ENCODE measurements at places on chromosomes 12 and 14. TPM values are rescaled to one million over a fixed set of nuclear protein-coding genes. Genes with fewer than 3 reads are reported as not detected.

Gene NPFF
- total RNA-seq = not detected

Gene PSMA6
- total RNA-seq = 156 TPM

Gene TAS2R50
- total RNA-seq = 3.3 TPM

Gene SUDS3
- total RNA-seq = 42.2 TPM

Gene ANAPC7
- 66.6 TPM for total RNA-seq

Gene RPGRIP1
- 0.35 TPM for total RNA-seq

- peaks cover 17% of the 10 kb centered on the region for H3K4me1 ChIP-seq
- no peak for DNase-seq
- peaks cover 88% of the 10 kb centered on the region for H3K27me3 ChIP-seq
Observed at GRCh38 chr14:77143071-77143470, 1.5 kb upstream of the ZDHHC22 start.

DNA sequence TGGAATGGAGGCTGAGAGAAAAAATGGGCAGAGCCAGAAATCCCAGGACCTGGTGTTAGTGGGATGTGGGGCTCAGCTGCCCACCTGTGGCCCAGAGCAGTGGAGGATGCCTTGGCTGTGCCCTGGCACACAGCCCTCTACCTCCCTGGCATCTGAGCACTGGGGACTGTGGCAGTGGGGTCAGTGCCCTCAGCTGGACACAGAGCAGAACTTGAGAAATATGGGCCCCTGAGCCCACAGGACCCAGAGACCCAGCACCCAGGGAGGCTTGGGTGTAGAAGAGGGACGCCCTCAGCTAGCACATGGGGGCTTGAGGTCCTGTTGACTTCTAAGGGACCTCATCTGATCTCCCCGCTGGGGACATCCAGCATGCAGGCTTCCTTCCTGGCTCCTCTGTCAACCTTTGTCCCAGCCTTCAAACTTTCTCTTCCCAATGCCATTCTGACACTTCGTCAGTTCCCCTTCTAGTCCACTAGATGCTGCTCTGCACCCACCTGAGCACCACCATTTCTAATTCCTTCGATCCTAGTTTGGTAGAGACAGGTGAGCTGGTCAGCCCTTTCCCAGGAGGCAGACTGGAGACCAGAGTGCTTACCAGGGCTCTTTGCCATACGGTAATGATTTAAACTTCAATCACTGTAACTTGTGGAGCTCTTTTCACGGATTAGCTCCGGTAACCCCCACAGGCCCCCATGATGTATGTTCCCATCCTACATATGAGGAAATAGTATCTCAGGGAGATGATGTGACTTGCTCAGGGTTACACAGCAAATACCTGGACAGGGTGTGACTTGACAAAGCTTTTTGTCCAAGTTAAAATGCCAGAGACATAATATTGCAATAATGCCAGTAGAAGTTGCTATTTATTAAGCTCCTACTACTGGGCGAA lies 143.7 kb downstream of the ASCL4 start:
- H3K4me1 ChIP-seq = no peaks in the 10 kb centered on the region
- H3K27me3 ChIP-seq = peaks cover 72% of the 10 kb centered on the region
- H3K4me3 ChIP-seq = no peak overlapping the region
- H3K27ac ChIP-seq = no peak overlapping the region
- no peak for DNase-seq

DNA sequence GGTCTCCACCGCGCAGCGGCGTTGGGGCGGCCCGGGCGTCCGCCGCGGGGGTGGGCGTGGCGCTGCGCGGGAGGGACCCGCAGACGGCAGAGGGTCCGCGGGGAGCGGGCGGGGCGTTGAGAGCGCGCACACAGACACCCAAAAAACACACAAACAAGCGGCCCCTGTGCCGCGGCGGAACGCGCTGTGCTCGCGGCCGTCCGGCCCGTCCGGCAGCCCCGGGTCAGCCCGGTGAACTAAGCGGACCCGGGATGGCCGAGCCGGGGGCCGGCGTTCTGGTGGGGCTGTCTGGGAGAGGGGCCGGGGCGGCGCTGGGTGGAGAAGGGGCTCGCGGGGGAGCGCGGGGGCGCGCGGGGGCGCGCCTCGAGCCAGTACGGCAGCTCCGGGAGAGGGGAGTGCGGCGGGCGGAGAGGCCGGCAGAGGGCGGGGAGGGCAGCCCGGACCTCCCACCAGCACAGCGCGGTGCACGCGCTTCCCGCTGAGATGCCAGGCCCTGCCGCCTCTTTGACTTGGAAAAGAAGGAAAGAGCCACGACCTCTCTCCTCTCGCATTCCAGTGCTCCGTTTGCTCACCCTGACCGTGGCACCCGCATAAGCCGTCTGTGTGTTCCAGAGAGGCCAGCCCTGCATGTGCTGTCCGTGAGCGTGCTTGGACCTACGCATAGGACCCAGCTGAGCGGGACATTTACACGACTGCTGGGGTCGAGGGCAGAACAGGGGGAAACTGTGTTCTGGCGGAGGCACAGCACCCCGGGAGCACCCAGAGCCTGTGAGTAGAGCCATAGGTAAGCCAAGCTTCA lies 10.3 kb downstream of the SLC6A12 start:
- H3K27me3 ChIP-seq = peaks cover 85% of the 10 kb centered on the region
- H3K4me3 ChIP-seq = peak overlapping the region; percentile 63
- peaks cover 7% of the 10 kb centered on the region for H3K4me1 ChIP-seq
- H3K36me3 ChIP-seq = no peaks in the 10 kb centered on the region
- no peak overlapping the region for H3K27ac ChIP-seq
- no peak for DNase-seq

- DNase-seq = no peak
- H3K27me3 ChIP-seq = no peaks in the 10 kb centered on the region
- no peak overlapping the region for H3K4me3 ChIP-seq
- H3K36me3 ChIP-seq = peaks cover 10% of the 10 kb centered on the region
- H3K27ac ChIP-seq = no peak overlapping the region
Observed at GRCh38 chr12:53378724-53379388, 1.1 kb upstream of the SP1 start.

GRCh38 chr12:92533280-92533890 lies 169.4 kb upstream of the PLEKHG7 start:
- H3K4me1 ChIP-seq = peaks cover 16% of the 10 kb centered on the region
- H3K27me3 ChIP-seq = no peaks in the 10 kb centered on the region
- peak overlapping the region; percentile 32 for H3K27ac ChIP-seq
- DNase-seq = no peak
- no peak overlapping the region for H3K4me3 ChIP-seq
- H3K36me3 ChIP-seq = no peaks in the 10 kb centered on the region

DNA sequence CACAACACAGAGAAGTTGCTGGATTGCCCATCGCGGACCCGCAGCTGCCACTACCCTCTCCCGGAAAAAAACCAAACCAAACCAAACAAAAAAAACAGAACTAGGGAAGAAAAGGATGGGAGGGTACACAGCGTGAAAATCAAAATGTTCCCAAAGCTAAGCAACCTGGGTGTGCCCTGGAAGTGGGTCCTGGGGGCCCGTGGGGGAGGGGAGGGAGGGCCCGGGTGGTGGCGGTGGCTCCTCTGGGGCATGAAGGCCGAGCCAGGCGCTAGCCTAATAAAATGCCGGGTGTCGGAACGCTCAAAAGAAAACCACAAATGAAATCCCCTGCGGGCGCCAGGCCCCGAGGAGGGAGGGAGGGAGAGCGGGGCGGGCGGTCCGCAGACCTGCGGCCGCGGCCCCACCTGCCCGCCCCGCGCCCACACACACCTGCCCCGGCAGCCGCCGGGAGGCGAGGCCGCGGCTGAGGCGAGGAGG lies 787 bp downstream of the HECTD4 start:
- DNase-seq = peak; percentile 57
- no peaks in the 10 kb centered on the region for H3K27me3 ChIP-seq
- H3K36me3 ChIP-seq = no peaks in the 10 kb centered on the region

DNA sequence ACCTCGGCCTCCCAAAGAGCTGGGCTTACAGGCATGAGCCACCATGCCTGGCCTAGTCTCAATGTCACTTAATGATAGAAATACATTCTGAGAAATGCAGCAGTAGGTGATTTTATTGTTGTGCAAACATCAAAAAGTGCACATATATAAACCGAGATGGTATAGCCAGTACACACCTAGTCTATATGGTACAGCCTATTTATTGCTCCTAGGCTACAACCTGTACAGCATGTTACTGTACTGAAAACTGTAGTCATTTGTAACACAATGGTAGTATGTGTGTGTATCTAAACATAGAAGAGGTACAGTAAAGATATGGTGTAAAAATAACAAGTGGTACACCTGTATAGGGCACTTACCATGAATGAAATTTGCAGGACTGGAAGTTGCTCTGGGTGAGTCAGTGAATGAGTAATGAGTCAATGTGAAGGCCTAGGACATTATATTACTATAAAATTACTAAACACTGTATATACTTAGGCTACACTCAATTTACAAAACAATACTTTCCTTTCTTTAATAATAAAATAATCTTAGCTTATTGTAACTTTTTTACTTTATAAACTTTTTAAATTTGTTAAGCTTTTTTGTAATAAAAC lies 166.7 kb upstream of the SYT1 start:
- H3K36me3 ChIP-seq = no peaks in the 10 kb centered on the region
- H3K4me1 ChIP-seq = no peaks in the 10 kb centered on the region
- DNase-seq = no peak
- H3K27ac ChIP-seq = no peak overlapping the region
- no peaks in the 10 kb centered on the region for H3K27me3 ChIP-seq
- no peak overlapping the region for H3K4me3 ChIP-seq

DNA sequence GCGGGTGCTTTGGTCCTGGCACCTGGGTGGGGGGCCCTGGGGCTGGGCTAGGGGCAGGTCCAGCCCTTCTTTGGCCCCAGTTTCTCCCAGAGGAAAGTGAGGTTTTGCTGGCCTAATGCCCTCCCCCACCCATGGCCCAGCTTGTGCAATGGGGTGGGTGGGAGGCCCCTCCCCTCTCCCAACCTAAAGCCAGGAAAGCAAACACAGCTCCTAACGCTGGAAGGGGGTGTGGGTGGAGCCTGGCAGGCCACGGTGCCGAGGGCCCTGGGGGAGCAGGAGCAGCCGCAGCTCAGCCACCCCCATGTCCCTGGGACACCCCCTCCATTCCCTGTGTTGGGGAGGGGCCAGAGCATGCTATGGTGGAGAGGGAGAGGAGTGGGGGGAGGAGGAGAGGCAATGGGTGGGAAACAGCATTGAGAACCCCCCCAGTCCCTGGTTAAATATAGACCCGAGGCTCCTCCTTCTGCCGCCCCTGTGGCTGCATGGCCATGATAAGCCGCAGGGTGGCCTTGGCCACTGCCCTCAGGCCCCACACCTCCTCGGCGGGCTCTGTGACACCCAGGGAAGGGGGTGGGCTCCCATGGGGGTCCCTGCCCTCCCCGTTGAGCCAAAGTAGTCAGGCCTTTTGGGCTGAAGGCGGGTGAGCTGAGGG lies 4.7 kb downstream of the EXOC3L4 start:
- no peaks in the 10 kb centered on the region for H3K36me3 ChIP-seq
- no peak for DNase-seq
- peaks cover 8% of the 10 kb centered on the region for H3K27me3 ChIP-seq
- no peak overlapping the region for H3K4me3 ChIP-seq
- no peak overlapping the region for H3K27ac ChIP-seq

DNA sequence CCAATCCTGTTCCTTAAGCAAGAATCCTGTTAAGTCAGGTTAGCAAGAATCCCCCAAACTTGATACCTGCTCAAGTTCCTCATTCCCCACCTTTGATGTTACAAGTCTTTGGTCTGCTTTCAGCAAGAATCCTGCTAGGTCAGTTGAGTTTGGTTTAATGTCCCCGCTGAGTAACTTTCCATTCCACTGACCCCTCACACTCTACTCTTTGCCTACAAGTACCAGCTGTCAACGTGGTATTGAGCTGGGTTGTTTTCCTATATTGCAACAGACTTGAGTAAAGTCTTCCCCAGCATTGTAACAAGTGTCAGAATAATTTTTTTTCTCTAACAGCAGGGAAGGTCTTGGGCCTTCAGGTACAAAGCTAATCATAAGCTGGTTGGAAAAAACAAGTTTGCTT lies 6.3 kb downstream of the PPM1H start:
- no peaks in the 10 kb centered on the region for H3K36me3 ChIP-seq
- no peak overlapping the region for H3K4me3 ChIP-seq
- peaks cover 36% of the 10 kb centered on the region for H3K27me3 ChIP-seq
- peaks cover 26% of the 10 kb centered on the region for H3K4me1 ChIP-seq
- no peak for DNase-seq
- no peak overlapping the region for H3K27ac ChIP-seq

DNA sequence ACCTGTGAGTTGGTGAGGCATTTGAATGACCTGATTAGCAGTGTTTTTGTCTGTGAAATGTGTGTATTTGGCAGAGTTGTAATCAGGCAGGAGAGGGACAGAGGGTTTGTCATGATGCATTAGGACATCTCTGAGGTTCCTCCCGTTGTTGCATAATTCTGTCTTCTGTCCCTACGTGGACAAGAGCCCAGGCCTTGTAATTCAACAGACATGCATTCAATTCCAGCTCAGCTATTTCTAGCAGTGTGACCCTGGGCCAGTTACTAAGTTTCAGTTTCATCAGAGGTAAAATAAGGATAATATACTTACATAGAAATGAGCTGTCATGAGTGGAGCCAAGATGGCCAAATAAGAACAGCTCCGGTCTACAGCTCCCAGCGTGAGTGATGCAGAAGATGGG lies 208.6 kb downstream of the SLC38A4 start:
- peaks cover 11% of the 10 kb centered on the region for H3K36me3 ChIP-seq
- no peaks in the 10 kb centered on the region for H3K27me3 ChIP-seq
- no peaks in the 10 kb centered on the region for H3K4me1 ChIP-seq
- no peak for DNase-seq
- no peak overlapping the region for H3K4me3 ChIP-seq

GRCh38 chr12:27467641-27468040 lies 21.1 kb downstream of the SMCO2 start:
- peaks cover 19% of the 10 kb centered on the region for H3K4me1 ChIP-seq
- H3K36me3 ChIP-seq = no peaks in the 10 kb centered on the region
- no peak overlapping the region for H3K27ac ChIP-seq
- DNase-seq = no peak
- H3K27me3 ChIP-seq = no peaks in the 10 kb centered on the region

- peaks cover 2% of the 10 kb centered on the region for H3K36me3 ChIP-seq
- H3K27me3 ChIP-seq = no peaks in the 10 kb centered on the region
- no peak overlapping the region for H3K4me3 ChIP-seq
Observed at GRCh38 chr12:68515793-68516192, 94.9 kb upstream of the RAP1B start.

DNA sequence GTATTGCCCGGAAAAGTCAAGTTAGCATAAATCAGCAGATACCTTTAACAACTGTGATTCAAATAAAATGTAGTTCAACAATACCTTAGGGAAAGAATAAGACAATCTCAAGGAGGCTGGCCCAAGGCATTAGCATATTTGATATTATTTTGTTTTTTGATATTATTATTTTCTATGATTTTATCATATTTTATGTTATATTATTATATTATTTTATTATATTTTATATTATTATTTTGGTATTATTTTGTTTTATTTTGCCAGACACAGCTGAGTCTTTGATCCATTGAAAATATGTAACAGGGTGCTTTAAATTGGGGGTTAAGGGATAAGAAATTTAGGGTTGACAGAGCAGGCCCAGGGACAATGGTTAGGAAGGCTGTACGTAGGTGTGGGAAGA lies 607.9 kb upstream of the USP15 start:
- no peaks in the 10 kb centered on the region for H3K27me3 ChIP-seq
- no peak for DNase-seq
- no peak overlapping the region for H3K27ac ChIP-seq
- H3K4me3 ChIP-seq = no peak overlapping the region
- peaks cover 6% of the 10 kb centered on the region for H3K4me1 ChIP-seq
- H3K36me3 ChIP-seq = no peaks in the 10 kb centered on the region

- H3K4me1 ChIP-seq = peaks cover 17% of the 10 kb centered on the region
- DNase-seq = no peak
- no peaks in the 10 kb centered on the region for H3K27me3 ChIP-seq
- no peak overlapping the region for H3K4me3 ChIP-seq
- H3K27ac ChIP-seq = peak overlapping the region; percentile 90
Observed at GRCh38 chr14:41873686-41874317, 267.1 kb downstream of the LRFN5 start.

GRCh38 chr12:115155665-115156645 lies 472.0 kb upstream of the TBX3 start:
- no peak for DNase-seq
- peaks cover 43% of the 10 kb centered on the region for H3K4me1 ChIP-seq
- no peaks in the 10 kb centered on the region for H3K27me3 ChIP-seq
- no peak overlapping the region for H3K4me3 ChIP-seq
- H3K27ac ChIP-seq = peak overlapping the region; percentile 32
- no peaks in the 10 kb centered on the region for H3K36me3 ChIP-seq

Measured in mesothelial cell of epicardium (in vitro differentiated cells).